ENCODE measurements at places on chromosomes 7 and 10.
A peak's percentile ranks its signal among the peaks of the same experiment; 100 is the strongest.

- peak; percentile 18 for DNase-seq
Observed at GRCh38 chr10:81873231-81873931, 1.6 kb upstream of the NRG3 start.

DNA sequence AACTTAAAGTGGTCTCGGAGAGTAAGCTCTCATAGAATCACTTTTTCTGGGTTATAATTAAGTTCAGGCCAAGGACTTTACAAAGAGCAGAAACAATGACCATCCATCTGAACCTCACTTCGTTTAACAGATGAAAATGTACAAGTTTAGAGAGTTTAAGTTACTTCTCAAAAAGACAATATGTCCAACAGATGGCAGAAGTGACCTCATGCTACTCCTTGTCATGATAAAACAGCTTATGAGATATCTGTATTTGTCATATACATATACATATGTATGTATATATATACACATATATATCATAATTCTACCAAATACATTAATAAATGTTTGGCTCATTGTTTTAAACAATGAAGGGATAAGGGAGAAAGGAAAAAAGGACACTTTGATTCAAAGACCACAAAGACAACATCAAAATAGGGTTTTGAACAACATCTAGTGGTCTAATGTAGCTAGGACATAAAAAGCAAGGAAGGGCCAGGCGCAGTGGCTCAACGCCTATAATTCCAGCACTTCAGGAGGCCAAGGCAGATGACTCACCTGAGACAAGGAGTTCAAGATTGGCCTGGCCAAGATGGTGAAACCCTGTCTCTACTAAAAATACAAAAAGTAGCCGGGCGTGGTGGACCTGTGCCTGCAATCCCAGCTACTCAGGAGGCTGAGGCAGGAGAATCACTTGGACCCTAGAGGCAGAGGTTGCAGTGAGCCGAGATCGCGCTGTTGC, 17.8 kb downstream of the NAPEPLD start:
- DNase-seq: no peak

DNA sequence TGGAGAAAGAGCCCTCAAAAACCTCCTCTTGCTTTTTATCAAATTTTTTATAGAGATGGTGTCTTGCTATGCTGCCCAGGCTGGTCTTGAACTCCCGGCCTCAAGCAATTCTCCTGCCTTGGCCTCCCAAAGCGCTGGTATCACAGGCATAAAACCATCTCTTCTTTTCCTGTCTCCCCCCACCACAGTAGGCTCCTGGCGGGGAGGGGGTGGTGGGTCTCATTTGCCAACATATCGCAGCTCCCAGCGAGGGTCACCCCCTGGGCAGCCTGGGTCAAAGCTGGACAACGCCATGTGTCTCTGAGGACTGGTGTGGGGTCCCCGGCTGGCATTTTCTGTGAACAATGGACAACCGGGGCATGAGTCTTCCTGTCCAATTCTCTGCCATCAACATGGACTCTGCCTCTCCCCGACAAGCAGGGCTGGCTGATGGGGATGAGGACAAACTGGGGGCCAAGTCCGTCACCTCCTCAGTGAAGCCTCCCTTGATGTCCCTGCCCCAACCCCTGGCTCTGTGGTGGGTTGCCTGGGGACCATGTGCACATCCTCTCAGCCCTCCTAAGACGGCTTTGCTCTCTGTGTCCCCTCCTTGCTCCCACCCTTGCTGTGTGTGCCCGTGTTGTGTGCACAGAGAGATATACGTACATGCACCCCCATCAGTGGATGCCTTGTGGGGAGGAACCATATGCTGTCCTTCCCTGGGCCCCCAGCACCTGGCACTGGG, 86.4 kb upstream of the GNA12 start:
- DNase-seq: no peak

DNA sequence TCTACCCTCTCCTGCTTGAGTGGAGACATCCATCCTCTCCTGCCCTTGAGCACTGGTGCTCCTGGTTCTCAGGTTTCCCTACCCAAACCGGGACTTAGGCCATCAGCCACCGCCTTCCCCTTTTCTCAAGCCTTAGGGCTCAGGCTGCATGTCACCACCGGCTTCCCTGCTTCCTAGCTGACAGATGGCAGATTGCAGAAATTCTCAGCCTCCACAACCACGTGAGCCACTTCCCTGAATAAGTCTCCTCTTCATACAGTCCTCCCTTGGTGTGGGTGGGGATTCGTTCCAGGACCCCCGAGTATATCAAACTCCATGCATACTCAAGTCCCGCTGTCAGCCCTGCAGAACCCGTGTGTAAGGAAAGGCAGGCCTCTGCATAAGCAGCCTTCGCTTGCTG, 203.5 kb upstream of the ZNF32 start:
- no peak for DNase-seq

- DNase-seq: no peak
Observed at GRCh38 chr7:16135658-16136057, 285.7 kb downstream of the CRPPA start.

- peak; percentile 37 for DNase-seq
Observed at GRCh38 chr7:44629829-44630522, 23.5 kb downstream of the OGDH start.

GRCh38 chr7:120521761-120522737, 249.1 kb downstream of the KCND2 start:
- DNase-seq: no peak

GRCh38 chr7:47536661-47537611, 45.0 kb downstream of the TNS3 start:
- no peak for DNase-seq

DNA sequence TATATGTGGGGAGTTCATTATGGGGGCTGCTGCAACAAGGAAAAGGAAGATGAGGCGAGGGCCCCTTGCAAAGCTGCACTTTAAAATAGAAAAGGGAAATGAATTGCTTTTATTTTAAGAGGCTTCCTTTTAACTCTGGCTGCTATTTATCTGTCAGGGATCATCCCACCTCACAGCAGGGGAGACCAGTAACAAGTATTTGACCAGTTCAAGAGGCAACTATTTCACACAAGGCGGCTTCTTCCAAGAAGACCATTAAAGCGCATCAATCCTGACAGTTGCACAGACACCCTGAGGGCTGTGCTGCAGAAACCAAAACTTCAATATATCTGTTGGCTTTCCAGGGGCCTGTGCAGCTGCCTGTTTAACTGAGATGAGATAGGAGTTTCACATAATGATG, 1009.2 kb downstream of the SORCS3 start:
- no peak for DNase-seq

DNA sequence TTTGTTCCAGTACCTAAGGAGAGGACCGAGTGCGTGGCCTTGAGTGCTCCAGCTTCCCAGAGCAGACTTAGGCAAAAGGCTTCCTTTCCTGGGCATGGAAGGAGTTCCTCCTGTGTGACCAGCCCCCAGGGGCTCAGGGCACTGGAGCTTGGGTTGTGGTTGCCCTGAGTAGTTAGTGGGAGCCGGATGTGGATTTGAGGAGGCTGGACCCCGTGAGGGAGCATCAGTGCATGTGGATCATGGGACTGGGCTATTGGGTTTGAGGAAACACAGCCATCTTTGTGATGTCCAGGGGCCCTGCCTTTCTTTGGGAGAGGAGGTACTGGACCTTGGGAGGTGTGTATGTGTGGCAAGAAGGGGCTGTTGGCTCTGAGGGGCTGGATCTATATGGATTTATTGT, 8.4 kb downstream of the LRMDA start:
- DNase-seq: no peak

- no peak for DNase-seq
Observed at GRCh38 chr7:19470031-19470430, 238.8 kb downstream of the POLR1F start.

GRCh38 chr10:11208908-11209829, 191.5 kb downstream of the CELF2 start:
- peak; percentile 55 for DNase-seq

DNA sequence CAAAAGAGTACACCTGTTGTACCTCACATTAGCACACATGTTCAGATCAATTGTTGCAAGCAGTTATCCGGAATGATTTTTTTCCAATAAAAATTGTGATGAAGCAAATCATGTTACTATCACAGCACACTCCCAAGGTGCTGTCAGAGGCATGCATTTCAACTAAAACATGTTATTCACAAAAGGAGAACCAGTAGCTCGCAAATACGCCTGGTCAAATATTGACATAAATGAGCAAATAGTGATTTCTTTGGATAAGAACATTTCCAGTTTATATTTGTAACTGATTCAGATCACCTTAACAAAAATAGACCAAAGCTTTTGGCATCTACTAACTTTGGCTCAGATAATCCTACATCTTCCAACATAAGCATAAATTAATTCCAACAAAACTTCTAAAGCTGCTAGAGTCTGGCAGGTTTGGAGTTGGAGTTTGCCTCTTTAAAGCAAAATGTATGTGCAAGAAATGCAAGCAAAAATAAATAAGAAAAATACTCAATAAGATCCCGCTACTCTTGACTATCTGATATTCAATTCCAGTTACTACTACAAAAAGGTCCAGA, 208.0 kb downstream of the SFMBT2 start:
- no peak for DNase-seq

DNA sequence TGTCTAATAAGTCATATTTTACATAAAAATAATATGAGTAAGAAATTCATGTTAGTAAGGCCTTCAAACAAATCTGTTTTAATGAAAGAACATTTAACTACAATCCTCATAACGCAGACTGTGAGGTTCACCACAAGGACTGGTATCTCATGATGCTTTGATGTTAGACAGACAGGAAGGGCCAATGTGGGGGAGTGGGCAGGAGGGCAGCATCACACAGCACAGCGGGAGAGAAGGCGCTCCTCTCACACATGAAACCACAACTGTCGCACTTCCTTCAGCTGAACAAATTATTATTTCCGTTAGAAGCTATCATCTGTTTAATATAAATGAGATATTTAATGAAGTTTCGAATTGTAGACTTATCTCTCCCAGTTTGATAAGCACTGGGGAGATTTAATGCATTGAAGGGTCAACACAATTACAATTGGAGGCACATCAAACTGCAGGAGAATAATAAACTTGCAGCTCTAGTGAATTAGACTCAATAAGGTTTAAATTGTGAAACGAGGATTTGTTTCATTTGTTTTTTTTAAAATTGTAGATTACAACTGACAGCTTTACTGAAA, 466.1 kb downstream of the PARD3 start:
- DNase-seq: no peak

GRCh38 chr10:8594711-8595110, 540.2 kb downstream of the GATA3 start:
- no peak for DNase-seq

GRCh38 chr10:44827431-44828006, 83.6 kb upstream of the TMEM72 start:
- no peak for DNase-seq

DNA sequence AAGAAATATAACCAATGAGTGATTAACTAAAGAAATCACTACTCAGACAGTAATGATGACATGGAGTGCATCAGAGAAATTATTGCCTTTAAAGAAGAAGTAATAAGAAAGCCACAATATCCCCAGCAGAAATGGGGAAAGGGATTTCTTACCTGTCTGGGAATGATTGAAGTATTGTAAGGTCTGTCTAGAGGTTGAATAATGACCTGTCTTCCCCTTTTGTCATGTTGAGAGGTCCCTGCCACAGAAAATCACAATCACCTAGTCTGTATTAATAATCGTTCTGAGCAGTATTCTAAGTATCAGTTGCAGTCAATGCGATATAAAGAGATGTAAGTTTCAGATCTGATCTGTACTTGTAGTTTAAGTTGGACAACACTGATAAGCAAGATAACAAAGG, 349.1 kb upstream of the TPK1 start:
- no peak for DNase-seq

GRCh38 chr7:90613088-90613498, 17.0 kb downstream of the CDK14 start:
- DNase-seq: peak; percentile 43
